ENCODE measurements at places on chromosomes 5 and 9.
A peak's percentile ranks its signal among the peaks of the same experiment; 100 is the strongest.

DNA sequence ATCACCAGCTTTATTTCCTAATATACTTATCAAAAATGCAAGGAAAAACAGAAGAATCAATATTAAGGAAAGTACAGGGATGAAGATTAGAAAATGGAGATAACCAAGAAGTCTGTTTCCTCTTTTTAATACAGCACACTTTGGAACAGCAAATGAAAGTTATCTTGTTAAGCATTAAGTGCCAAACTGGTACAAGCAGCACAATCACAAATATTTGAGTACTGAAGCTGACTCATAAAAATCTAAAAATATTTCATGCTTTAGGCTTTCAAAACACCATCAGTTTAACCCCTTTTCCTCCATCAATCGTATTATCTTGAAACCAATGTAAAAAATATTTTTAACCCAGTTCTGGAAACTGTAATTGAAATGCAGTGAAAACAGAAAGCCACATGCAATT lies 2.7 kb downstream of the FBXW11 start:
- DNase-seq = peak; percentile 12

DNA sequence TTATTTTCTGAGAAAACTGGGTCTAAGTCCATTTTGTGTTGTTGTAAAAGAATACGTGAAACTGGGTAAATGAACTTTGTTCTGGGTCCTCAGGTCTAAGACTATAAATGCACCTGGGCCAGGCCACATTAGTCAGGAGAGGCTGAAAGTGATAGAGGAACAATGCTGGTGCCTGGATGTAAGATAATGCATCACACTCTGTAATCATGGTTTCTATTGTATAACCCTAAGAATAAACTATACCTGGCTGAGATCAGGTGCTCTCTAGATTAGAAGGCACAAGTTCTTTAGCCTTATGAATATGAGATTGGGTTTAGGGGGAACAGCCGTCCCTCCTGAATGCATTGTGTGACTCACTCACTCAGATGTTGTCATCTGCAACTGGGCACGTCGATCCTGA lies 675.5 kb downstream of the HTR1A start:
- no peak for DNase-seq

DNA sequence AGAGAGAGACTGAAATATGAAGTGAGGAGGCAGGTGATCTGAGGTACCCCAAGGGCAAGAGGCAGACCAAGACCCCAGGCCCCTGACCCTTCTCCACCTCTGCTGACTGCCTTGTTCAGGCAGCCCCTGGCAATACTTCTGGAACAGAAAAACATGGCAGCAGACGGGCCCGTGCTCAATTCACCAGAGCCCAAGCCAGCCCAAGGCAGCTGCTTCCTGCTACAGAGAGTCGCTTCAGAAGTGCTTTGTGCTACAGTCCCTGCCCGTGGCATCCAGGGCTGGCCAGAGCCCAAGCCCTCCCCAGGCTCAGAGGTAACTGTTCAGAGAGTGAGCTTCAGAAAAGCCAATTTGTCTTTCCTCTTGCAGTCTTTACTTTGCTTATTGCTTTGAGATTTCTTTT lies 151.4 kb upstream of the FSTL4 start:
- no peak for DNase-seq

GRCh38 chr9:101311758-101312420 lies 72.9 kb downstream of the BAAT start:
- peak; percentile 56 for DNase-seq

DNA sequence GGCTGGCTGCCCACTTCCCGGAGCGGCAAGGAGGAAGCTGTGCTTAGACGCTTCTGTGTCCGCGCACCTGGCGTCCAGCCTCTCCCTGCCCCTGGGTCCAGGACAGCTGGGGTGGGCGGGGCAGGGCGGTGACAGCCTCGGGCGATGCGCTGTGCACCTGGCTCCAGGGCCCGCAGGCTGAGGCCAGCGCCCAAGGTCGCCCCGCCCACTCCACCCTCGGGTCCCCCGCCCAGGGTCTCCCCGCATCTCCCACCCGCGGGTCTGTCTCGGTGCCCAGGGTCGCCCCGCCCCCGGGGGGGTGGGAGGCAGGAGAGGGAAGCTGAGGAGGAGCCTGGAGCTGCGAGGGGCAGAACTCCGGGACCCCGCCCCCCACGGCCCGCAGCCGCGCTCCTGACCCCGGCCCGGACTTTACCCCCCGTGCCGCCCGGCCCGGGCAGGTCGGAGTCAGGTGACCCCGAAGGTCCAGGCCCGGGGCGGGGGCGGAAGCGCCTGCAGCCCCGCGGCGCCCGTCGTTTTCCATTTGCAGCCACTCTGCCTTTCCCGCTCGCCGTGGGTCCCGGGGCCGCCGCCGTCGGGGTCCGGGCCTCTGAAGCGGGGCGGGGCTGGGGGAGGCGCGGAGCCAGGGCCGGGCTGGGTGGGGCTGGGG lies at the start of gene ENTPD8:
Gene ENTPD8, minus strand, starts transcription at position 69 of the 646 bp plus-strand sequence. CDS start 3,072 bp downstream, outside the sequence.
- no peak for DNase-seq

DNA sequence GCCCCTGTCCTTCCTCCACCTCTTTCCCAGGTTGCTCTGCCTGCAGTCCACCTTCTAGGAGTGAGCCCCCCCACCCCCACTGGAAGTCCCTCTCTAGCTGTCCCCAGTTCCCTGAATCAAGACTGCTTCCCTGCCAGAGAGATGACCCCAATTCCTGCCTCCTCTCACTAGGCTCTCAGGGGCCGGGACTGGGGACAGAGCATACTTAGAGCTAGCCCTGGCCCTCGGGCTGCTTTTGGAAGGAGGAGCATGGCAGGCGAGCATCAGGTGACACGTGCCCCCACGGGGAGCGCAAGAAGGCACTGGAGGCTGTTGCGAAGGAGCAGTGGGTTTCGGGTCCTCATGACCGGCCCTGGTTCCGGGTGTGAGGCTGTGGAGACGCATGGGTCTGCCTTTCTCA lies 9.7 kb downstream of the TRAF2 start:
- DNase-seq = no peak

DNA sequence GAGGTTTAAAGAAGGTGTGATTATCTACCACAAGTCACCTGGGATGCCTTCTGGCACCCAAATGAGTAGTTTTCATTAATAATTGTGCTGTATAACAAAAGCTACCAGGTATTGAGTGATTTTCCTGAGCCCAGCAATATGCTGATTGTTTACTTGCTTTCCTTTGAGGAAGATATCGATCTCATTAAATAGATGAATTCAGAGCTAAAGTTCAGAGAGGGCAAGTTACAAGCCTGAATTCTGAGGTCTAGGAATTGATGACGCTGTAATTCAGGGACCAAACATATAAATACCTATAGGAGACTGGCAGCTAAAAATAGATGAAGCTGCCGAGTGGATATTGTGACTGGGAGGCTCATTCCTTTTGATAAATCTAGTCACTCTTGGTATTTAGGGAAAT lies 1.1 kb downstream of the ERCC6L2 start:
- no peak for DNase-seq

GRCh38 chr9:136138566-136138965 lies 19.9 kb upstream of the TMEM250 start:
- DNase-seq = no peak
